ENCODE measurements at places on chromosomes 2 and 18.

DNA sequence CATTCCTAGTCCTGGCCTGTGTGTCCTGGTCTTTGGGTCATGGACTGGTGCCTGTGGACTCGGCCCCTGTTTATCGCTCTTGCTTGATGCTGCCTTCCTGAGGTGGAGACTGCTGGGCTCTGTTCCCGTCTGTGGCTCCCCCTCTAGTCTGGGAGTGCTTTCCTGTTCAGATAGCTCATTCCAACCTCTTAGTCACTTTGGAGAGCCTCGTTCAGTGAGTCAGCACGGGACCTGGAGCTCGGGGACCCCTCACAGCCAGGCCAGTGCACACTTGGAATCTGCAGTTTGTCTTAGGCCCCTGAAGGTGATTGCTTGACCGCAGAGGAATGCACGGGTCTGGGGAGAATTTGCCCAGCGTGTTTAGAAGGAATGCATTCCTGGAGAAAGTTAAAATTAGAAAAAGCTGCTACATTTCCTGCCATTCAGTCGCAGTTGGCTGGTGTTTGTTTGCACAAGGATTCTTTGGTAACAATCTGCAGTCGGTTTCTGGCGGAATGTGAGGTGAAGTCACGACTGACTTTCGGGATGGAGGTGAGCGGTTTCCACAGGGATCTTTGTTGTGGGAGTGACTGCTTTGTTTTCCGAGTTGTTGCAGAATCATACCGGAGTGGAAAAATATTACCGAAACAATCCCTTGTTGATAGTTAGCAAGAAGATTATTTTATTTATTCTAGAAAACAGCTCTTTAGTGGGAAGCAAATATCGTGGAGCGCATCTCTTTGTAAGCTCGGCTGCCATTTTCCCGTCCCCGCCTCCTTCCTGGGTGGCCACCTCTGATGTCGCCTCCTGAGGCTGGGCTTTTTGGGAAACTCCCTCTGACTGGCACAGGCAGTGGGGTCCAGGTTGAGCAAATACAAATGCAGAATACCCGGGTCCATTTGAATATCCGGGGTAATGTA lies 29.6 kb downstream of the SH3BP4 start:
- peak; percentile 99 for DNase-seq

DNA sequence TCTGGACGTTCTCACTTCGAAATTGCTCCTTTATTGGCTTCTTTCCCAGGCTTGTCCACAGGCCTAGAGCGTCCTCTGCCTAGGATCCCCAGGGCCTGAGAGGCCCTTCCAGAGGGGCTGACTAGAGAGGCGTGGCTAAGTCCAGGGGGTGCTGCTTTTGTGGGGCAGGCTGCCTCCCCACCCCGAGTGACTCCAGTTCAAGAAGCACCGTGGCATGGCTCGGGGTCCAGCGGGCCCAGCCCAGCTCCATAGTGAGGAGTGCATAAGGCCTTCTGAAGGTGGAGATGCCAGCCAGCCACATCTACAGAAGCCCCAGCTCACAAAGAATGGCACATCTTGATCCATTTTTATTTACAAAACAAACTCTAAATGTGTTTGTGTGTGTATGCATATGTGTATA lies 44.8 kb upstream of the POMC start:
- DNase-seq, result no peak

GRCh38 chr18:21912339-21913239 lies 172.0 kb downstream of the MIB1 start:
- DNase-seq, result no peak

GRCh38 chr2:126634273-126634861 lies 21.6 kb upstream of the GYPC start:
- DNase-seq, result no peak

GRCh38 chr2:71191570-71191943 lies 35.3 kb downstream of the PAIP2B start:
- no peak for DNase-seq

DNA sequence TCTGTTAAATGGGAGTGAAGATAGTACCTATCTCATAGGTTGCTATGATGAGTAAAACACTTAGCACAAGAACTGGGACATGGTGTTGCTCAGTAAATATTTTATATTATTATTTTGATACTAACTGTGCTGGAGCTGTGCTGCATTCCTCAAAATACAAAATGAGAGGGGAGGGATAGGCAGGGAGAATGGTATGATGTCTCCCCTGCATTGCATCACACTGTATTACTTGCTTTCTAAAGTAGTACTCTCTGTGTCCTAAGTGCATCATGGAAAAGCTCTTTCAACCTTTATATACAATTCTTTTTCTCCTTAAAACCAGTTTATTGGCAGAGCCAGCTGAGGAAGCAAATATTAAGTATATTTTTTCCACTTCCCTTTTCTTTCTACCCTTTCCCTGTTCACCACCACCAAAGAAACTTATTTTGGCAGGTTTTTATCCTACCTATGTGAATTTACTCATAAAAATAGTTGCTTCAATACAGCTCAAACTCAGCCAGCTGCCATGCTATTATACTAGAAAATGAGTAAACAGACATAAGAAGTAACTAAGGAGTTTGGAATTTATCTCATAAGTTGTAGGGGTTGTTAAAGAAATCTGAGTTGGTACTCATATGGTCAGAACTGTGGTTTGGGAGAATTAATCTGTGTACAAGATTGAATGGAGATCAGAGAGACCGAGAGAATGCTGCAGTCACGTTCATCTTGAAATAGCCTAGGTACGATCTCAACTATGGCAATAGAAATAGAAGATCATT lies 60.3 kb downstream of the EHBP1 start:
- DNase-seq, result no peak

DNA sequence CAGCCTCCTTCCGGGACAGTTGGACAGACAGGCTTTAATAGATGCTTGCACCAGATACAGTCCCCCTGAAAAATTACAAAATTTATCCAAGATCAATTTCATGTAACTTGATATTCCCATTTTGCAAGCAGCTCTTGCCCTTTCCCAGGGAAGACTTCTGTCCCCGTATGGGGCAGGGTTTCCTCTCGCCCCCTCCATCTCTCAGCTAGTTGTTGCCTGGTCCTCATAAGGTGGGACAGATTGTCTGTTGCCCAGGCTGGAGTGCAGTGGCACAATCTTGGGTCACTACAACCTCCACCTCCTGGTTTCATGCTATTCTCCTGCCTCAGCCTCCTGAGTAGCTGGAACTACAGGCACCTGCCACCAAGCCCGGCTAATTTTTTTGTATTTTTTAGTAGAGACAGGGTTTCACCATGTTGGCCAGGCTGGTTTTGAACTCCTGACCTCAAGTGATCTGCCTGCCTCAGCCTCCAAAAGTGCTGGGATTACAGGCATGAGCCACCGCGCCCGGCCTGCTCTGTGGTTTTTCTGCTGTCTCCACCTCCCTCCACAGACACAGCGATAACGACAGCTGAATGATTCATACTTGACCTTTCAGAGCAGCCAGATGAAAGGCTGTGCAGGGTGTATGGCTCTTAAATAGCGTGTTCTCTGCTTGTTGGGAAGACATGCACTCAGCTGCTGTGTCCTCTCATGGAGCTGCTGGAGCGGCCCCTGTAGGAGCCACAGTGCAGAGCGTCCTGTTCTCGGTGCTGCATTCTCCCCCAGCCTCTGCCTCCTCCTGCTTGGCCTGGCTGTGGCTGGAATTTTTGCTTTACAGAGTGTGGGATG lies 61.4 kb downstream of the TTC39C start:
- DNase-seq, result peak; percentile 94

DNA sequence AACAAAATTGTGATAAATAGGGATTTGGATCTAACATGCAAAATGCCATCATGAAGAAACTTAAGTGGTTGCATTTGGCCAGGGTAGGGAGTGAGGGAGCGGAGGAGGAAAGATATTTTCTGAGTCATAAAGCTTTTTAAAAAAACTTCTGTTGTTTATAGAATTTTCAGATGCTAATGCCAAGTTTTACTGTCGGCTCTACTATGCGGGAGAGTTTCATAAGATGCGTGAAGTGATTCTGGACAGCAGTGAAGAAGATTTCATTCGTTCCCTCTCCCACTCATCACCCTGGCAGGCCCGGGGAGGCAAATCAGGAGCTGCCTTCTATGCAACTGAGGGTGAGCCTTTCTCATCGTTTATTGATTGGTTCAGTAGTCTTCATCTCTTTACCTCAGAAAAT lies 56.0 kb upstream of the PTH2R start:
- DNase-seq, result peak; percentile 22

All from astrocyte of the spinal cord (primary cell).